Astrocyte (in vitro differentiated cells and primary cell): ENCODE measurements at places on chromosomes 13 and 19. TPM values are rescaled to one million over a fixed set of nuclear protein-coding genes. Genes with fewer than 3 reads are reported as not detected.

POLR1D gene
- total RNA-seq = 106 and 118 TPM in 2 replicates

GRCh38 chr13:113814435-113814821 lies 49.4 kb downstream of the GAS6 start:
- peak; percentile 72 for DNase-seq
- H3K4me1 ChIP-seq = peaks cover 21% of the 10 kb centered on the region
- no peak overlapping the region for H3K4me3 ChIP-seq
- no peaks in the 10 kb centered on the region for H3K36me3 ChIP-seq
- no peaks in the 10 kb centered on the region for H3K27me3 ChIP-seq

DNA sequence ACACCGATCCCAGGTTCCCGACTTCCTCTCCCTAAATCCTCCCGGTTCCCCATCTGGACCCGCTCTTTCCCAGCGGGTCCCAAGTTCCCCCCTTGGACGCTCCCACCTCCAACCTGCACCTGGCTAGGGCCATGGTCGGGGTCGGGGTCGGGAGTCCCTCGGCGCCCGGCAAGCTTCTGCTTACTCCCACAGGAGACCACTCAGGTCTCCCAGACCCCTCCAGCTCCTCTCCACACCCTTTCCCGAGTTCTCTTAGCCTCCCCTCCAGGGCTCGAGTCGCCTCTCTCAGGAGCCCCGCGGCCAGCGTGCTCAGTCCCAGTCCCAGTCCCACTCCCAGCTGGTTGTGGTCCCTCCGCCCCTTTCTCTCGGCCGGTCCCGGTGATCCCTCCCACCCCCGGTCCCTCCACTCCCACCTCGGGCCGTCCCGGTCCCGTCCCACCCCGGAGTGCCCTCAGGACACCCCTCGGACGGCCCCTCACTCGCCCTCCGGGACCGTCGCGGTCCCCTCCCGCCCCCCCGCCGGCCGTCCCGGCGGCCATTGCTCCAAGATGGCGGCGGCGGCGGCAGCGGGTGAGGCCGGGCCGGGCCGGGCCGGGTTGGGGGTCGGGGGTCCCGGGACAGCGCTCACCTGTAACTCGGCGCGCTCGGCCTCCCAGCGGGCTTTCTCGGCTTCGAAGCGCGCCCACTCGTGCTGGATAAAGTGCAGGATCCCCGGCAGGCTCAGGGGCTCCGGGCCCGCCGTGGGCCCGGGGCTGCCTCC lies at the start of gene FKRP:
Gene FKRP, plus strand, starts transcription at position 537 of the 760 bp plus-strand sequence. CDS start 9,394 bp downstream, outside the sequence.
- H3K27me3 ChIP-seq = no peaks in the 10 kb centered on the region
- H3K4me3 ChIP-seq = peak within 1 kb of the TSS; percentile 82
- no peaks in the 10 kb centered on the region for H3K36me3 ChIP-seq
- H3K4me1 ChIP-seq = peaks cover 18% of the 10 kb centered on the region

RFPL4A gene
- 0.43 TPM in 1 of 2 replicates, not detected in the other for total RNA-seq

DNA sequence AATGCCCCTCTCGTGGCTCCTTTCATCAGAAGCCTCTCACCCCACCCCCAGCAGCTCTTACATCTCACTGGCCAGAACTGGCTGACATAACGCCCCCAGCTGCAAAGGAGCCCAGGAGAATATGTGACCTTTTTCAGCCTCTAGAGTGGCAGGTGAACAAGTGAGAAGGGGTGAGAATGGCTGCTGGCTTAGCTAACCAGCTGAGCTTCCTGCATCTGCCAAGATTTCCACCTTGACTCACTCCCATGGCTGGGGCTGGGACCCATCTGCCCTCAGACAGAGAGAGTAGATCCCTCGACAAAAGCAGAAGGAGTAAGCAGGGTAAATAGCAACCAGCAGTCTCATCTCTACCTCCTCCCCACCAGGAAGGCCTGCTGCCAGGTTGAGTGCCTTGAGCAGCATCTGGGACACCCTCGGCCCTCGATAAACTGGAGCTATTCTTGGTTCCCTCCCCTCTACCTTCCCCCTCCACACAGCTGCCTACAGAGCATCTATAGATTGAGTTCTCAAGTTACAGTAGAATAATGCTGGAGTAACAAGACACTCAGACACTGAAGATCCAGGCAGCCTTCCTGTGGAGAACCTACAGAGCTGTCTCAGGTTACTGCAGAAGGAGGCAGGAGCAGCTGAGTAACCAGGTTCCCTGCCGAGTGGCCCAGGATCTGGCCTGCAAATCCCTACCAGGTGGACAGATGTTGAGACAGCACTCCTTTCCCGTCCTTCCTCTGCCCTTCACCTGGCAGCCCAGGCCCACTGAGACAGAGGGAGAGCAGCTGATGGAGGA lies 15.5 kb downstream of the KASH5 start:
- H3K4me3 ChIP-seq = no peak overlapping the region
- H3K27ac ChIP-seq = no peak overlapping the region
- no peaks in the 10 kb centered on the region for H3K4me1 ChIP-seq
- H3K27me3 ChIP-seq = no peaks in the 10 kb centered on the region
- no peaks in the 10 kb centered on the region for H3K36me3 ChIP-seq

GRCh38 chr19:46530636-46531035 lies 35.0 kb upstream of the PNMA8B start:
- H3K36me3 ChIP-seq = no peaks in the 10 kb centered on the region
- H3K4me3 ChIP-seq = no peak overlapping the region

GRCh38 chr13:91824416-91824815 lies 426.0 kb downstream of the GPC5 start:
- H3K4me1 ChIP-seq = no peaks in the 10 kb centered on the region
- DNase-seq = no peak
- H3K36me3 ChIP-seq = no peaks in the 10 kb centered on the region
- no peaks in the 10 kb centered on the region for H3K27me3 ChIP-seq

DNA sequence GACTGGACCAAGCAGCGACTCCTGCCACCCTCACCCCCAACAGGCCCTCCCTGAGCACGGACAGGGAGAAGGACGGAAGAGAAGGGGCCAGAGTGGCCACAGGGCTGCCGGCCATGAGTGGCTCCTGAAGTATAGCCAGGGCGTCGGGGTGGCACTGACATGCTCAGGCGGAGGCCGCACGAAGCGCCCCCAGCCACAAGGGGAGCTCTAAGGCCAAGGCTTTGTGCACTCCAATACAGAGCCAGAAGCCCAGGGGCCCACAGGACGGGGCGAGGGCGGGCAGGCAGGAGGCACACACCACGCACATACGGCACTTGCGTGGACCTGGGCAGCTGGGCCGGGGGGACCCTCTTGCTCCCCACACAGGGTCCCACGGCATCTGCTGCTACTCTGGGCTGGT lies 52.0 kb downstream of the KLF2 start:
- H3K27ac ChIP-seq = no peak overlapping the region
- H3K4me1 ChIP-seq = peaks cover 8% of the 10 kb centered on the region
- no peak overlapping the region for H3K4me3 ChIP-seq
- no peaks in the 10 kb centered on the region for H3K27me3 ChIP-seq

VSTM2B gene
- not detected in 2 replicates for total RNA-seq

GRCh38 chr19:33752018-33752800 lies 44.5 kb upstream of the KCTD15 start:
- H3K27ac ChIP-seq = no peak overlapping the region
- no peaks in the 10 kb centered on the region for H3K36me3 ChIP-seq
- H3K27me3 ChIP-seq = peaks cover 3% of the 10 kb centered on the region
- DNase-seq = no peak
- no peak overlapping the region for H3K4me3 ChIP-seq

ABHD17A gene
- total RNA-seq = 56.7 and 61.4 TPM in 2 replicates
